ENCODE measurements at places on chromosomes 16 and 17. TPM values are rescaled to one million over a fixed set of nuclear protein-coding genes. Genes with fewer than 3 reads are reported as not detected.
A peak's percentile ranks its signal among the peaks of the same experiment; 100 is the strongest.

The DNAAF1 gene
- polyA plus RNA-seq: 0.31 TPM

- H3K27ac ChIP-seq: no peak overlapping the region
- H3K36me3 ChIP-seq: no peaks in the 10 kb centered on the region
- no peak for DNase-seq
- H3K4me1 ChIP-seq: peaks cover 6% of the 10 kb centered on the region
- H3K27me3 ChIP-seq: peaks cover 70% of the 10 kb centered on the region
- H3K4me3 ChIP-seq: no peak overlapping the region
These were observed 57.0 kb upstream of the TAC4 start for GRCh38 chr17:49904893-49905292.

- H3K27ac ChIP-seq: peak overlapping the region; percentile 99
These were observed 999 bp downstream of the CMC2 start for GRCh38 chr16:81005610-81006161.

DNA sequence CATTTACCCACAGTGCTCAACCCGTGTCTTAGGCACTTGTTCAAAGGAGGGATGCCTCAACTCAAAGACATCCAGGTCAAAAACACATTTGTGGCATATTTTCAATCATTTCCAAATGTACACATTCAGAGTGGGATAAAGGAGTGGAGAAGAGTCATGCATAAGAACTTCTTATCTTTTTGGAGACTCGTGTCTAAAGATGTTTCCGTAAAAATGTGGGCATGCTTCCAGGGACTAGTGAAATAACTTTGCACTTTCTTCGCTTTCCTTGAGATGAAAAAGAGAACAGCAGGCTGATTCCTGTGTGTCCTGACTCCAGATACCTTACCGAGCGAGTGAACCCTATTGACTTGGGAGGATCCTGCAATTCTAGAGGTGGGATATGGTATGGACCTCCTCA, 256.6 kb upstream of the KCNJ16 start:
- no peak overlapping the region for H3K27ac ChIP-seq
- DNase-seq: peak; percentile 7
- H3K27me3 ChIP-seq: no peaks in the 10 kb centered on the region
- H3K4me1 ChIP-seq: no peaks in the 10 kb centered on the region

GRCh38 chr17:75404223-75404730, 1.2 kb downstream of the GRB2 start:
- H3K4me3 ChIP-seq: peak overlapping the region; percentile 80
- H3K27ac ChIP-seq: peak overlapping the region; percentile 71
- no peaks in the 10 kb centered on the region for H3K27me3 ChIP-seq

The CCNF gene
- 4.3 TPM for polyA plus RNA-seq

The RPTOR gene
- 14.1 TPM for polyA plus RNA-seq

DNA sequence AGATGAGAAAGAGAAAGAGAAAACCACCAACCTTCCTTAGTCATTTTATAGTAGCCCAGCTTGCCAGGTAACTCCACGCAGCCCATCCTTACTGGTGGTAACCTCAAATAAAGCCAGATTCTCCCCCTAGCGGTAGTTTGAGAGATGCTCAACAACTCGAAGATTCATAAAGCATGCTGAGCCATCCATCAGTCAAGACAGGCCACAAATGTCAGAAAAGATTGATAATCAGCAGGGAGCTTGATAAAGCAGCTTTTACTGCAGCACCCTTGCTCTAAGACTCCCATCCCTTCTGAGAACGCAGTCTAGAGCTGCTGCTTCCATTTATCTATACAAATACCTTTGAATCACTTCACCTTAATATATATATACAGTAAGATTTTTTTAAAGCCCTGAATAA, 451.5 kb upstream of the HSBP1 start:
- peak; percentile 86 for DNase-seq
- H3K4me1 ChIP-seq: no peaks in the 10 kb centered on the region
- no peaks in the 10 kb centered on the region for H3K27me3 ChIP-seq
- H3K36me3 ChIP-seq: no peaks in the 10 kb centered on the region
- H3K4me3 ChIP-seq: no peak overlapping the region
- H3K27ac ChIP-seq: no peak overlapping the region

DNA sequence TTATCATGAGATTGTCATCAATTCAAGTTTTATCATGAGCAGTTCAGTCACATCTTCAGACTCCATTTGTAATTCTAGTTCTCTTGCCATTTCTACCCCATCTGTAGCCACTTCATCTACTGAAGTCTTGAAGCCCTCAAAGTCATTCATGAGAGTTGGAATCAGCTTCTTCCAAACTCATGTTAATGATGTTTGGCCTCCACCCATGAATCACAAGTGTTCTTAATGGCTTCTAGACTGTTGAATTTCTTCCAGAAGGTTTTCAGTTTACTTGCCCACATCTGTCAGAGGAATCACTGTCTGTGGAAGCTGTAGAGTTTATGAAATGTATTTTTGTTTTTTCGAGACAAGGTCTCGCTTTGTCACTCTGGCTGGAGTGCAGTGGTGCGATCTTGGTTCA, 16.0 kb downstream of the NSRP1 start:
- H3K4me1 ChIP-seq: no peaks in the 10 kb centered on the region
- no peak overlapping the region for H3K4me3 ChIP-seq
- no peak for DNase-seq
- no peaks in the 10 kb centered on the region for H3K27me3 ChIP-seq

The WNT9B gene
- polyA plus RNA-seq: 2.4 TPM

- DNase-seq: no peak
- H3K36me3 ChIP-seq: no peaks in the 10 kb centered on the region
- no peaks in the 10 kb centered on the region for H3K4me1 ChIP-seq
- H3K27me3 ChIP-seq: no peaks in the 10 kb centered on the region
These were observed 725.7 kb upstream of the GOT2 start for GRCh38 chr16:59459806-59460205.

GRCh38 chr17:42135664-42136653, 13.4 kb downstream of the HSPB9 start:
- H3K27ac ChIP-seq: peak overlapping the region; percentile 84
- no peaks in the 10 kb centered on the region for H3K36me3 ChIP-seq
- H3K27me3 ChIP-seq: no peaks in the 10 kb centered on the region
- no peak overlapping the region for H3K4me3 ChIP-seq
- H3K4me1 ChIP-seq: peaks cover 29% of the 10 kb centered on the region

The ST6GALNAC2 gene
- 2.8 TPM for polyA plus RNA-seq

DNA sequence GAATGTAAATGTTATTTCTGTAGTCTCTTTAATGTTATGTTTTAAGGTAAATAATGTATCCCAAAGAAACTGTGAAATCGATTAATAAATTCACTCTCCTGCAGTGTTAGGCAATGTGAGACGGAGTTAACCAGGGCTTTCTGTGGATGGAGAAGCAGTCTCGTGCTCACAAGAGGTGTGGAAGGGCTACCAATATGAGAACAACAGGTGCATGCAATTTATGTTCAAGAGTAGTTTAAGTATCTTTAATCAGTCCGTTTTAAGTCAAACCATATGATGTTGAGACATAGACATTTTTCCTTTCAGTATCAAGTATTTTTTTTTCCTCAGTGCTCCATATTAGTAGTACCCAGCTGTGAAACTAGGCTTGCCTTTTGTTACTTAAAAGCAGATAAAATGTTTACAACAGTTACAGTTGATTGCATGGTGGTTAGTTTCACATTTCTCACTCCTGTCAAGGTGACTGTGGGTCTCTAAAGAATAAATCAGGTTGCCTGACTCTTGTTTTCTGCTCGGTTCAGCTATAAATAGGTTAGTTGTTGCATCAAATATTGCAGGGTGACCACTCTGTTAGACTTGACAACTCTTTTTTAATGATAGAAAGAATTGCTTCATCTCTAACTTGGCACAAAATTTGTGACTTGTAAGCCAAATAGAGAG, 54.4 kb downstream of the COX10 start:
- no peaks in the 10 kb centered on the region for H3K4me1 ChIP-seq
- no peak for DNase-seq
- H3K27ac ChIP-seq: no peak overlapping the region
- no peaks in the 10 kb centered on the region for H3K27me3 ChIP-seq

- no peaks in the 10 kb centered on the region for H3K36me3 ChIP-seq
- peaks cover 23% of the 10 kb centered on the region for H3K4me1 ChIP-seq
- DNase-seq: no peak
- H3K27me3 ChIP-seq: no peaks in the 10 kb centered on the region
These were observed 18.6 kb downstream of the NOD2 start for GRCh38 chr16:50711862-50712559.

The ZP2 gene
- polyA plus RNA-seq: not detected

The OTOA gene
- polyA plus RNA-seq: not detected

GRCh38 chr16:89176147-89176690, 4.7 kb downstream of the CDH15 start:
- no peak overlapping the region for H3K4me3 ChIP-seq
- no peaks in the 10 kb centered on the region for H3K27me3 ChIP-seq
- H3K4me1 ChIP-seq: peaks cover 12% of the 10 kb centered on the region
- no peak for DNase-seq
- no peaks in the 10 kb centered on the region for H3K36me3 ChIP-seq
- no peak overlapping the region for H3K27ac ChIP-seq

- H3K4me1 ChIP-seq: no peaks in the 10 kb centered on the region
- H3K36me3 ChIP-seq: no peaks in the 10 kb centered on the region
- no peak overlapping the region for H3K27ac ChIP-seq
- no peak for DNase-seq
- no peak overlapping the region for H3K4me3 ChIP-seq
These were observed 57.3 kb downstream of the CACNG5 start for GRCh38 chr17:66892246-66892645.

DNA sequence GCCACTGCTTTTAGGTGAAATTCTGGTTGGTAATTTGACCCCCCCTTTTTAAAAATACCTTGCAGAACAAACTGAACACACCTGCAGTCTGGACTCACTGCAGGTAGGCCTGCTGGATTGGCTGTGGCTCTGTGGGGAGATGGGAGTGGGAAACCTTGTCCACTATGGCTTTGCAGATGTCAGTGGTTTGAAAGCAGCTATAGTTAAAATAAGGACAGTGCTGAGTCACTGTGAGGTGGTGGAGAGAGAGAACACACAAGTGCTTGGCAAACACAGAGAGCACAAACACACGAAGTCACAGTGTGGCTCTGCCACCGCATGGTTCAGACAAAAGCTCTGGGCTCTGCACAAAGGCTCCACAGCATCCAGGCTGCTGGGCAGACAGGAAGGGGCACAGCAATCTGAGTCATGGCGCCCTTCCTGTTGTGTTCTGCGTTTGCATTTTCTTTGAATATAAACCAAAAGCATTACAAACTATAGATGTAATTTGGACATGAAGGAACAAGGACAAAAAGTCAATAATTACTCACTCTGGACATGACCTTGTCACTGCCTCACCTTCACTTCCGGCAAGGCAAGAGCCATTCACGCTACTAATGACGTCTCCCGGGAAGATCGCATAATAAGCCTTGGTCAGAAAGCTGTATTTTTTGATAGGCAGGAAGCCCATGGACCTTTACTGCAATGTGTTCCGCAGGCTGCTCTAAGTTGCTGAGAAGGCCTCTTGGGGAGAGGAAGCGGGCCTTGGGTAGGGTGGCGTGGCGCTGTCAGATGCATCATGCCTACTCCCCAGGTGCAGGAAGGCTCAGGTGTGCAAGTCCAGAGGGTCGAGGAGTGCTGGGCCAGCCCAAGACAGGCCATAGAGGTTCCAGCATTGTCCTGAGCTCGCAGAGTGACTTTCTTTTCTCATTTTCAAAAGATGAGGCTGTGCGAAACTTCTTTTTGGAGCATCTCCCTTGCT, 60.1 kb upstream of the MED9 start:
- H3K27ac ChIP-seq: peak overlapping the region; percentile 68
- H3K4me3 ChIP-seq: no peak overlapping the region
- H3K36me3 ChIP-seq: no peaks in the 10 kb centered on the region
- H3K4me1 ChIP-seq: peaks cover 22% of the 10 kb centered on the region

The EXOC3L1 gene
- polyA plus RNA-seq: 2.0 TPM

The ABCA10 gene
- not detected for polyA plus RNA-seq

- no peak for DNase-seq
- H3K27ac ChIP-seq: no peak overlapping the region
- H3K4me1 ChIP-seq: peaks cover 6% of the 10 kb centered on the region
- no peaks in the 10 kb centered on the region for H3K36me3 ChIP-seq
- H3K27me3 ChIP-seq: no peaks in the 10 kb centered on the region
These were observed 21.6 kb upstream of the METRNL start for GRCh38 chr17:83057793-83058265.

The TERF2IP gene
- 78.5 TPM for polyA plus RNA-seq

The CAVIN1 gene
- 96.5 TPM for polyA plus RNA-seq
